ENCODE measurements at places on chromosomes 16 and 17. TPM values are rescaled to one million over a fixed set of nuclear protein-coding genes. Genes with fewer than 3 reads are reported as not detected.

- H3K27me3 ChIP-seq: no peaks in the 10 kb centered on the region
- no peak overlapping the region for H3K27ac ChIP-seq
- no peak overlapping the region for H3K4me3 ChIP-seq
- no peaks in the 10 kb centered on the region for H3K36me3 ChIP-seq
- H3K4me1 ChIP-seq: no peaks in the 10 kb centered on the region
Measured at GRCh38 chr16:35689764-35690163, 2230.4 kb downstream of the TP53TG3F start.

DUS1L gene
- 76.0 TPM for total RNA-seq

DNA sequence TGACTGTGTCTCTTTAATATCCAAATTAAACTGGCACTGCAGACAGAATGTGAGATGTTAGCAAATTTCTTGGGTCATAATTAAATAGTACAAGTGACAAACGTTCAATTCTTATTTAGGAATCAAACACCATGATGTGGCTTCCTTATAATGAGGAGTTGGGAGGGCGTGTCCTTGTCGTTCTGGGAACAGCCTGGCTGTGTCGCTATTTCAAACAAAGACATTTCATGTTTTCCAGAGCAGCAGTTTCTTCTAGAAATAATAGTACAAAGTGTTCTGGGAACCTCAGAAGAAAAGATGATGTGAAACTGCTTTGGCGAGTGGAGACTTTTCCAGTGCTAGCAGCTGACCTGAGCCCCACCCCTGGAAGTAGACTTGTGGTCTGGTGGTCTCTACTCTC, 301.7 kb upstream of the N4BP1 start:
- no peak overlapping the region for H3K27ac ChIP-seq
- no peaks in the 10 kb centered on the region for H3K27me3 ChIP-seq

- peaks cover 13% of the 10 kb centered on the region for H3K36me3 ChIP-seq
- peaks cover 26% of the 10 kb centered on the region for H3K4me1 ChIP-seq
- H3K4me3 ChIP-seq: no peak overlapping the region
- no peaks in the 10 kb centered on the region for H3K27me3 ChIP-seq
Measured at GRCh38 chr16:67238806-67239470, 8.3 kb downstream of the FHOD1 start.

DNA sequence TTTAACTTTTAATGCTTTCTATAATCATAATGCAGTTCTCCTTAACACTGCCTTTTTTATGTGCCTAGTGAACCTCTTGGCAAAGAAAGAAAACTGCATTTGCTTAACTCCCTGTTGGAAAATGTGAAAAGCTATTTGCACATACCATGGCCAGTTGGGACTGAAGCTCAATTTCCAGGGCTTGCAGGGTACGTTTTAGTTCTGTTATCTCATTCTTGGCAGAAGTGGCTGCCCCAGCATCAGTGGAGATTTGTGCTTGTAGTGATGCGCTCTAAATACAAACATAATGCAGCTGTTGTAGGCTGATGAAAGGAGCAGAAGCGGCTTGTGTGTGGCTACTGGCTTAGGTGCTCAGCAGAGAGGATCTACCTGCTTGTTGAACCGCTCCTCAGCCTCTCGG, 3.7 kb downstream of the KRT24 start:
- no peak for DNase-seq
- no peak overlapping the region for H3K27ac ChIP-seq
- H3K27me3 ChIP-seq: no peaks in the 10 kb centered on the region
- H3K4me3 ChIP-seq: no peak overlapping the region
- H3K4me1 ChIP-seq: peaks cover 16% of the 10 kb centered on the region
- H3K36me3 ChIP-seq: no peaks in the 10 kb centered on the region

- no peaks in the 10 kb centered on the region for H3K27me3 ChIP-seq
- no peak overlapping the region for H3K4me3 ChIP-seq
- no peak overlapping the region for H3K27ac ChIP-seq
- DNase-seq: no peak
Measured at GRCh38 chr17:16880843-16881230, 91.1 kb downstream of the TNFRSF13B start.

- peaks cover 17% of the 10 kb centered on the region for H3K4me1 ChIP-seq
- H3K27ac ChIP-seq: no peak overlapping the region
Measured at GRCh38 chr16:57732037-57732436, 3.5 kb upstream of the KATNB1 start.

DNA sequence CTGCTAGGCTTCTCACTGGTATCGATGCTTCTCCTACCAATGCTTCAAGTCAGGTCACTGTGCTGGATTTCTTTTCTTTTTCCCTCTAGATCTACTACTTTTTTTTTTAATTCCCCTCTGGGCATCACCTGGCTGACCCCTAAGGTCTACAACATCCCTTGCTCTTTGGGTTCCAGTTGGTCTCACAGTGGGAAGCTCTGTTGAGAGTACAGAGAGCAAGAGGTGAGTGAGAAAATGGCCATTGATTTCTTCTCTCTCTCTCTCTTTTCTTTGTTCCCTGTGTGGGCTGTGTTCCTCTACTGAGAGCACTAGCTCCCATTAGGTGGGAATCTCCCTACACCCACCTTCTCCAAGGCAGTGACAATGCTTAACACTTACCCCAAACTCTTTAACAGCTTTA, 413.4 kb downstream of the KCNJ2 start:
- no peaks in the 10 kb centered on the region for H3K4me1 ChIP-seq
- no peaks in the 10 kb centered on the region for H3K36me3 ChIP-seq
- H3K27me3 ChIP-seq: no peaks in the 10 kb centered on the region

GRCh38 chr17:42475835-42476234, 17.2 kb downstream of the ATP6V0A1 start:
- H3K27me3 ChIP-seq: no peaks in the 10 kb centered on the region
- peaks cover 12% of the 10 kb centered on the region for H3K36me3 ChIP-seq
- H3K4me3 ChIP-seq: no peak overlapping the region
- peaks cover 9% of the 10 kb centered on the region for H3K4me1 ChIP-seq
- no peak overlapping the region for H3K27ac ChIP-seq

DNA sequence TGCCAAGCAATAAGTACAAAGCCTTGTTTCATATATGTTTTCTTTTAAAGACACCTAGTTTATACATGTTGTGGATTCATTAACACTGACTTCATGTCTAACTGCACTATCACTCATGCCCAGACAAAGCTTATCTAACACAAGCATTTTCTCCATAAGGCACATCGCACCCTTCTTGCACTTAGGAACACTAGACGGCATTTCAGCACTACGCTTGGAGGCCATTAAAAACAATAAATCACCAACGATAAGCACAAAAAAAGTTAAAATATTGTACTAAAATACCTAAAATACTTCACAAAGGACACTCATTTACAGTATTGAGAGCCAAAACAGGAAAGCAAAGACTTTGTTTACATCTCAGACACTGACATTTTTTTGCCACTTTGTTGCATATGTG, 39.0 kb upstream of the TEKT3 start:
- no peaks in the 10 kb centered on the region for H3K36me3 ChIP-seq
- peaks cover 24% of the 10 kb centered on the region for H3K4me1 ChIP-seq
- no peak for DNase-seq
- no peak overlapping the region for H3K27ac ChIP-seq

ELP5 gene
- total RNA-seq: 10.2 TPM

DNA sequence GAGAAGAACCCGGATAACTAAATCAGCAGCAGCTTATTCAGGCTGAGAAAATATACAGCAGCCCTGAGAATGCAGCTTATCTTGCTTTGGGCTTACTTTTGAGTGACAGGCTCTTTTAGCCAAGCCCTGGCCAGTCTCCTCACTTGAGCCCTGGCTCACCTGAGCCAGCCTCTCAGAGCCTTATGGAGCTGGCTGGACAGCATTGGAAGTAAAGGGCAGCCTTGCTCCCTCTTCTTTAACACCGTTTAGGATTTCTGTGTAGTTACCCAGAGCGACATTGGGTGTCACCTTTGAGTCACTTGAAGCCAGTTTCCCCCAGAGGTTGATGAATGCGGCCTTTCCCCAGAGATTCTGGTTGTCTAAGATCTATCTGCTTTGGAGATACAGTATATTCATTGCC, 7.7 kb upstream of the NPIPB2 start:
- H3K36me3 ChIP-seq: no peaks in the 10 kb centered on the region
- no peaks in the 10 kb centered on the region for H3K4me1 ChIP-seq
- H3K27me3 ChIP-seq: no peaks in the 10 kb centered on the region
- peak; percentile 30 for DNase-seq
- no peak overlapping the region for H3K4me3 ChIP-seq

GPR179 gene
- not detected for total RNA-seq

- H3K27me3 ChIP-seq: no peaks in the 10 kb centered on the region
- no peak overlapping the region for H3K27ac ChIP-seq
- H3K4me1 ChIP-seq: no peaks in the 10 kb centered on the region
- DNase-seq: no peak
Measured at GRCh38 chr16:47046726-47047523, 73.5 kb upstream of the DNAJA2 start.

- peaks cover 11% of the 10 kb centered on the region for H3K36me3 ChIP-seq
- no peak for DNase-seq
- peaks cover 39% of the 10 kb centered on the region for H3K4me1 ChIP-seq
- H3K4me3 ChIP-seq: peak overlapping the region; percentile 95
Measured at GRCh38 chr17:81684442-81684911, 666 bp downstream of the HGS start.

CCDC200 gene
- total RNA-seq: not detected

DNA sequence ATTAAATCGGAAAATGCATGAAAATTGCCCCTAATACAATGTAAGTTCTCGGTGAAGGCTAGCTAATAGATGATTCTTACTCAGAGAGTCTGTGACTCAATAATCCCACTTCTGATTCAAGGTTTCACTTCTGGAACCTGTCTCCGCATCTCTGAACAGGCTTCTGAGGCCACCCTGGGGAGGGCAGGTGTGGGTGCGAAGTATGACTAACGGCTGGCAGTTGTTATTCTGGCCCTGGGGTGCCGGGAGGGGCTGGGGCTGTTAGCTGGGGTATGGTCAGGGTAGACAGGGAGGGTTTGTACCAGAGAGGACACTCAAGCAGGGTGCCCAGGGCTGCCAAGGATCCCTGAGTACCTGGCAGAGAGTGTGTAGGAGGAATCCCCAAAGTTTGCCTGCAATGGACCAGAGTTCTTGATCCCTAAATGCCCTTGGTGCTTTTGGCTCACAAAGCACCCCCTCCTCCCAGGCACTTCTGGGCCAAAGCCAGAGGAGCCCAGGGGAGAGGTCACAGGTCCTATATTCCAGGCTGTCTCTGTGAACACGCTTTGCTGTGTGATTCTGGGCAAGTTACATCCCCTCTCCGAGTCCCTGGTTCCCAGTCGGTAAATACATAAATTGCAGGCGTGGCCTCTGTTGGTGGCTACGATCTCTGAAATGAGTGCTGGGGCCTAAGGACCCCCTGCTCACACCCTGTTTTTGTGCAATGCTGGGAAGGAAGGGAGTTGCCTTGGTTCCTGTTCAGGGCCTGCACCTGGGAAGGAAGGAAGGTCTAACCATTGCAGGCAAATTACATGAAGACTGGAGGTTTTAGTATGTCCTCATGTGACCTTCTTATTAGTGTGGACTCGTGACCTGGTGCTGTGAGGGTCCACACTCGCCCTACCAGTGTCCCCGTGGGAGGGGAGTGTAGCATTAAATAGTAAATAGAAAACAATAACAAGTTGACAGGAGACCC, 49.9 kb upstream of the CPNE2 start:
- no peak overlapping the region for H3K27ac ChIP-seq
- H3K4me3 ChIP-seq: no peak overlapping the region
- no peak for DNase-seq
- peaks cover 6% of the 10 kb centered on the region for H3K4me1 ChIP-seq
- no peaks in the 10 kb centered on the region for H3K27me3 ChIP-seq
- H3K36me3 ChIP-seq: no peaks in the 10 kb centered on the region
